ENCODE measurements at places on chromosomes 1 and 21.
A peak's percentile ranks its signal among the peaks of the same experiment; 100 is the strongest.

GRCh38 chr1:34470401-34470800, 284.4 kb upstream of the GJB5 start:
- DNase-seq: no peak

DNA sequence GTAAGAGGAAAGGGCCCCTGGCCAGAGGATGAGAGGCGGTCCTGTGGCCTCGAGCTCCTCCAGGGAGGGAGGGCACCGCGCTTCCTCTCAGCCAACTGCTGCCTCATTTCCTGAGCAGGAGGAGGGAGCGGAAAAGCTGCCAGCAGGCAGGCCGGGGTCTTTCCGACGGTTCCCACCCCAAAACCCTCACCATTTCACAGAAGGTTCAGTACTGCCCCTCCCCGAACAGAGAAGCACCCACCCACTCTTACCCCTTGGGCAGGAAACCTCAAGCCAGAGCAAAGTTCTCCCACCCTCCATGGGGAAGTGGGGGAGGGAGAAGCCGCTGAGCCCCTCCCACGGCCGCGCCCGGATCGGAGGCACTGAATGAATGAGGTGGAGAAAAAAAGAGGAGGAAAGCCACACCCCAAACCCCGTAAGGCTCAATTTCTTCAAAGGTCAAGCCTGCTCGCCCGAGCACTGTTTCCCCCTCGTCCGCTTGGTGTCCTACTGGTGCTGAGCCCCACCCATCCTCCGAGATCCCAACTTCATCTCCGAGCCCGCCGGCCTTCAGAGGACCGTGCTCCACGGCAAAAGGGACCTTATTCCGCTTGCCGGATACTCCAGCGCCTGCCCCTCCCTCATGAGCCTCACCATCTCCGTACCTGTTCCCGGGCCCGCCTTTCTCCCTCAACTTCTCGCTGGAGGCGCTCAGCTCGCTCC, 9.4 kb downstream of the TPM3 start:
- DNase-seq: peak; percentile 73

- no peak for DNase-seq
Measured at GRCh38 chr1:247064304-247064703, 14.3 kb downstream of the ZNF670 start.

DNA sequence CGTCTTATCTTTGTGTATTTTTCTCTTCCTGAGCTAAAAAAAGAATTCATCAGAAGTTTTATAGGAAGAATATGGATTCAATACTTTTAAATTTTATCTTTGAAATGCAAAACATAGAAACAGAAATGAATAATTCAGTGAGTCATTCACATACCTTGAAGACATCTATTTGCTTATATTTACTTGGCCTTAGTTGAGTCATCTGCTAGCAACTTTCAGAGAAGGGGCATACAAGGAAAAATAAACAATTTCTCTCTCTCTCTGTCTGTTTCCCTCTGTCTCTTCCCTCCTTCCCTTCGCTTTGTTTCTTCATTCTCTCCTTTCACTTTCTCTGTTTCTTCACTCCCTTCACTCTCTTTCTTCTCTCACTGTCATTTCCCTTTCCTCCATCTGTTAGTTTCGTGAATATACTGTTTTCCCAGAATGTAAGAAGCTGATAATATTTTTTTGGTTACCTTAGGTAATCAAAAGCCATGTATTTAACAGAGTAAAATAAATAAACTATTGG, 477.2 kb downstream of the BRINP3 start:
- DNase-seq: no peak

DNA sequence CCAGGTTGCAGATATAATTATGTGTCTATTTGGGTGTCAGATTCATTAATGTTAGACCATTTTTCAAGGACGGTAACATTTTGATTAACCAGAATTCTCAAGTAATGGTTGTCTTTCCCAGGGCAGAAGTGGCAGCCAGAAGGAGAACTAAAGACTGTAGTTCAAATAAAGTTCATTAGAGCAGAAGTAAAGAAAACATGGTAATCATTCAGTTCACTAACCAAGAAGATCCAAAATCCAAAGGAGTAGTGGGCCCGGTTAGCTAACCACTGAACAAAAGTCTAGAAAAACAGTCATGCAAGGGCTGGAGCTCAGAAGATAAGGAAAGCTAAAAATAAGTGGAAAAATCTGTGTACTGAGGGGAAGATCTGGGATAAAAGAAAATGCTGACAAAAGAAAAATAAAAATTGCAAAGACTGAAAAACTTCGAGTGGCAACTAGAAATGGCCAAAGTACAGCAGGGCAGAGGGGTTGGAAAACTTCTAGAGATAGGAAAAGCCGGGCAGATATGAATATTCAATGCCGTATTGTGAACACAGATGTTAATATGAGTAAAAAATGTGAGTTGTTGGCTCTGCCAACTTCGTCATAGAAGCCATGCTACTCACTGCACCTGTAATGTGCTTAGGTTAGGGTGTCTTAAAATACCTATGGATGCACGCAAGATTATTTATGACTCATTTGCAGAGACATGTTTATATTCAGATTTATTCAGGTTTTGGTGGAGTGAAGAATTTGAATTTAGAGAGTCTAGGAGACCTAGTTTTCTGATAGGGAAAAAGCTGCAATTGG, 925.9 kb downstream of the LTN1 start:
- DNase-seq: peak; percentile 42

DNA sequence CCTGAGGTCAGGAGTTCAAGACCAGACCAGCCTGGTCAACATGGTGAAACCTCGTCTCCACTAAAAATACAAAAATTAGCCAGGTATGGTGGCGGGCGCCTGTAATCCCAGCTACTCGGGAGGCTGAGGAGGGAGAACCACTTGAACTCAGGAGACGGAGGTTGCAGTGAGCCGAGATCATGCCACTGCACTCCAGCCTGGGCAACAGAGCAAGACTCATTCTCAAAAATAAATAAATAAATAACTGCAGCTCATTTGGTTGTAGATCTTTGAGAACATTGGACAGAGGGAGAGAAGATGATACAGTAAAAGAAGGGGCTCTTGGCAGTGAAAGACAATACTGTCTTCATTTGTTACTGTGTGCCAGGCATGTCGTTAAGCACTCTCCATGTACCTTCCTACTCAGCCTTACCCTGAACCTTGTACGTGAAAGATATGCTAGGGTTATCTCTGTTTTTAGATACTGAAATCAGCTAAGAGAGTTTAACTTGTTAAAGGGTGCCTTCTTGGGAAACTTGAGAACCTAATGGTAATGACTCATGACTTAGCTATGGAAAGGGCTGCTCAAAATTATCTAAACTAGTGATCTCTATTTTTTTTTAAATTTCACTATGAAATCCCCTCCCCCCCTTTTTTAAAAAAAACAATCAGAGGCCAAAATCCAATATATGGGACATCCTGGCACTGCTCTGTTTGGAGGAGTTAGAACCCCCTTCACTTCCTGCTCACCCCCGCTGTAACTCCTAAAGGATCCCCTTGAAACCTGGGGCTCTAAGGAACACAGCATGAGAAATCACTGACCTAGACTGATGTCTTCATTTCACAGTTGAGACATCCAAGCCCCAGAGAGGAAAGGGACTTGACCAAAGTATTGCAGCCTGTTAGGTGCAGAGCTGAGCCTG, 6.8 kb upstream of the KPNA6 start:
- DNase-seq: peak; percentile 69

DNA sequence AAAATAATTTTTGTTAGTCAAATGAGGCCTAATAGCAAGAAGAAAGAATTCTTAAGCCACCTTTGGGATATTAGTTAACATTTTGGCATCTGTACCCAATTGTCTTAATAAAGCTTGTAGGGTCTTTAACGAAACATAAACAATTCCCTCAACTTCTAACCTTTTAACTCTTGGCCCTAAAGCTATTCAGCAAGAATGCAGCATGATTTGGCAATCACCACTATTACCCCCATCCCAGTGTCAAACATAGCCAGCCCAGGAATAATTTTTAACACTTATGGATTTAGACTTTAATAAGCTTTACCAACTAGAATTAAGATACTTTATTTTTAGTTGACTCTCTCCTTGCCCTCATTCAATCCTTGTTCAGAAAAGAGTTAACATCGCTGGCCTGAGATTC, 2.5 kb upstream of the SLC16A4 start:
- DNase-seq: no peak

GRCh38 chr1:5681654-5682053, 310.6 kb downstream of the NPHP4 start:
- no peak for DNase-seq

GRCh38 chr1:196196486-196196885, 411.8 kb downstream of the KCNT2 start:
- no peak for DNase-seq

GRCh38 chr1:167054946-167055630, 35.1 kb downstream of the GPA33 start:
- no peak for DNase-seq

DNA sequence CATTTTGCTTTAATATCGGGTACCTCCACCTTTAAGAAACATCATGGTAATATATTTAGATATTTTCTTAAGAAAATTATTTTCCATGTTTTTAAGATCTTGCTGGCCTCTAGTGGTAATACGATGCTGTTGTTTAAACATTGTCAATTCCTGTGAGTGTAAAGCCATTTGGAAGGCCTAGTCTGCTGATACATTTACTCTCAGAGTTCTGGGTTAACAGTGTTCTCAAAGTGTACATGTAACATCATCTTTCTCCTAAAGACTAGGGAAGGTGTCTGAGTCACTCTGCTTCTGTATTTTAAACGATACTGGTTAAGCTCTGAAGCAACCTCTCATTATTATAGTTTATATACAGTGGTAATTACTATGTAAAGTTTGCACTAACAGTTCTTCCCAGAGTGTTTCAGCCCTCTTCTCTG, 189.1 kb downstream of the RASAL2 start:
- peak; percentile 83 for DNase-seq

DNA sequence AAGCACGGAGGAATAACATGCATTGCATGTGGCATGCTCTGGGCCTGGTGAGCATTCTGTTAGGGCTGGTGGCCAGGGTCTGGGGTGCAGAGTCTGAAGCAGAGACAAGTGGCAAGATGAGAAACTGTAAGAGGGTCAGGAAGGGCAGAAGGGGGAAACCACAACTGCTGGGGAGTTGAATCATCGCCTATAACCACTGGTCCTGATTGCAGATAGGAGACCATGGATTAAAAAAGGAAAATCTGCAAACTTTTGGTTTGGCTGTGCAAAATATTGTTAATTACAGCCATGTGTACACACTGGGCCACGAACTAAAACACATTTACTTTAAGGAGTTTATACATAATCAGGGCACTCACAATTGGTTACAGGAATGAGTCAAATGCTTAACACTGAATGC, 76.6 kb downstream of the TGFBR3 start:
- peak; percentile 39 for DNase-seq

GRCh38 chr1:185656663-185657062, 77.5 kb upstream of the HMCN1 start:
- no peak for DNase-seq

GRCh38 chr21:41478319-41479177, 29.4 kb downstream of the TMPRSS2 start:
- DNase-seq: no peak

DNA sequence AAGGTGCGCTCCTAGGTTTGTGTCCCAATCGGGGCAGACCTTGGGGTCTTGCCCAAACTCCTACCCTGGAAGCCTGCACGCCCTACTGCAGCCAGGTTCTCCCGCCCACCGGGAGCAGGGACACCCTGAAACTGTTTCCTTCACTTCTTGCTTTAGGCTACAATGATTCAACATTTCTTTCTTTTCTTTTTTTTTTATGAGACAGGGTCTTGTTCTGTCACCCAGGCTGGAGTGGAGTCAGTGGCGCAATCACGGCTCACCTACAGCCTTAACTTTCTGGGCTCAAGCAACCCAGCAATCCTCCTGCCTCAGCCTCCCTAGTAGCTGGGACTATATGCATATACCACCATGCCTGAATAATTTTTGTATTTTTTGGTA, 75.8 kb downstream of the ITPKB start:
- no peak for DNase-seq
